ENCODE measurements at places on chromosomes 7 and 10.

- DNase-seq, result no peak
These were observed 3.0 kb upstream of the DMBT1 start for GRCh38 chr10:122557516-122557915.

GRCh38 chr10:13404791-13405190, 56.7 kb upstream of the SEPHS1 start:
- no peak for DNase-seq

- DNase-seq, result no peak
These were observed 50.4 kb upstream of the NFE2L3 start for GRCh38 chr7:26101361-26102151.

GRCh38 chr7:46490406-46490805, 569.3 kb upstream of the IGFBP3 start:
- DNase-seq, result no peak

- no peak for DNase-seq
These were observed 164.2 kb downstream of the NXPH1 start for GRCh38 chr7:8597565-8597964.

GRCh38 chr7:42878303-42878702, 33.6 kb downstream of the C7orf25 start:
- DNase-seq, result no peak

DNA sequence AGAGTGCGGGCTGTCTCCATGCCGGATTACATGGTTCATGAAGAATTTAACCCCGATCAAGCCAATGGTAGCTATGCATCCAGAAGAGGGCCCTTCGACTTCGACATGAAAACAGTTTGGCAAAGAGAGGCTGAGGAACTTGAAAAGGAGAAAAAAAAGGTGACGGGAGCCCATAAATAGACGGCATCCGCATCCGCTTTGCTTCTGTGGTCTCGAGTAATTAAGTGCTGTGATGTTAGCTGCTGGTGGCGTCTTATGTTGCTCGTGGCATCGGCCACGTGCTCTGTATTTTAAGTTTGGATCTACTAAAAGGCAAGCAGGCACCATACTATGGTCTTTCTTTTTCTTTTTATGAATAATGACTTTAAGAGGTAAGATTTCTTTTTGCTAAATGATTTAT, 11.1 kb downstream of the C7orf57 start:
- no peak for DNase-seq

DNA sequence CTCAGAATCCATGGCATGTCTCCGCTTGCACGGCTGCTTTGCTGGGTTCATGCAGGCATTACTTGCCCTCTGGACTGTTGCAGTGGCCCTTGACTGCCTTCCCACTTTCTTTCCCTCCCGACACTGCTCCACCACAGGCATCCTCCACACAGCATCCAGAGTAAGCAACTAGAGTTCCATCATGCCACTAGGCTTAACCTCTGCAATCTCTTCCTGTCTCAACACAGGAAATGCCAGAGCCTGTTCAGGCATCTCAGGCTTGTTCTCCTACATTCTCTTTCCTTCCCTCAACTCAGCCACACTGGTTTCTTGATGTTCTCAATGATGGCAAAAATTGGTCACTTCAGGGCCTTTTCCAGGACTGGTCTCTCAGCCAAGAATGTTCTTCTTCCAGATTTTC, 284.5 kb upstream of the KLF6 start:
- no peak for DNase-seq

DNA sequence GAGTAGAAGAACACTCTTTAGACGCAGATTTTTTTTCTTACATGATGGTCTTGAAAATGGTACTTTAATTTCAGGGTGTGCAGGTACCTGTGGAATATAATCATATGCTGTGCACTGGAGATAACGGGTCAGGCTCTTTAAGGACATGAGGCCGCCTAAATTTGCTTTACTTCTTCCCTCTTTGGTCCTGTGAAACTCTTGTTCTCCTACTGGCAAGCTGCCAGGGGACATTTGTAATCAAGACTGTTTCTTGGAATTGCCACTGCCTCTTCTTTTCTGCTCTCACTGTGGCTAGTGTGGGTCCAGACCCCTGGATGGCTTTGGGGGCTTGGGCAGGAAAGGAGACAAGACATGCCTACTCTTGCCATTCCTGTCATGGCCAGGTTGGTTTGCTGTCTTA, 146.0 kb downstream of the SND1 start:
- no peak for DNase-seq

- DNase-seq, result no peak
These were observed 34.3 kb downstream of the TET1 start for GRCh38 chr10:68594405-68594804.

DNA sequence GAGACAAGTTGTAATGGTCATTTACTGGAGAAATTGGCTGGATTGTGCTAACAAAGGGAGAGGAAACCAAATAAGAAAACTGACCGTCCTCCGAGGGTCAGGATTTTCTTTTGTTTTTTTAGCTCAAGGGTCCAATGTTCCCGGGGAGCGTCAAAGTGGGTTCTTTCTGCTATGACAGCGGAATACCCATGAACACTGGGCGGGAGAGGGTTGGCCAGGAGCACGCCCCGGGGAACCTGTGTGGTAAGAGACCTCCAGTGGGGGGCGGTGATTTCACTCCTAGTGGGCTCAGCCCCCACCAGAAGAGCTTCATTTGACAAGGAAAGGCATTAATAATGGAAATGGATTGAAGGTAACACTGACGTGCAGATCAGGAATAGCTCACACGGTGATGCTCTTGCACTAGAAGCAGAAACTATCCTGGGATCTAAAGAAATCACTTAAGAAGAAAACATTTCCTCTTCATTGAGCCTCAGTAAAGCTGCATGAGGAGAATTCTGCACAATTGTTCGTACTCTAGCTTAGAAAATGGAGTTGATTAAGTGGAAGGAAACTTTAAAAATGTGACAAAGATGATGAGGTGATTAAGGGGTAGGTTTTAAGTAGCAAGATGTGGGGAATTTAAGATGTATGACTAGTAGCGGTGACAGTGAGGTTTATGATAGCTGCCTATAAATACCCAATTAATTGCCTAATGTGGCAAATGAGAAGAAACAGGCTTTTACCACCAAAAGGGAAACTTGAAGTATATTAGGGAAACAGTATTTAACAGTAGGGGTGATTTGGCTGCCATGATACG, 627.2 kb downstream of the SUGCT start:
- DNase-seq, result no peak

DNA sequence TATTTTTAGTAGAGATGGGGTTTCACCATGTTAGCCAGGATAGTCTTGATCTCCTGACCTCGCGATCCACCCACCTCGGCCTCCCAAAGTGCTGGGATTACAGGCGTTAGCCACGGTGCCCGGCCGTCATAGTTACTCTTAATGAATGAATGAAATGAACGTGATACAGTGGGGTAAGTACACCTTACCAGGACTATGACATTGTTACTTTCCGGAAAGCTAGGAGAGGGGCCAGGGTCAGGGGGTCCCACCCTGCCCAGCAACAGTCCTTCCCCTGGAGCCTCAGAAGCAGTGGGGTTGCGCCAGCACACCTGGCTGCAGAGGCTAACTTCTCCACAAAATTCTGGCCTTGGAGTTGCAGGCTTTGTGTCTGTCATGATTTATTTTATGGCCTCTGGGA, 21.4 kb downstream of the VSTM4 start:
- DNase-seq, result no peak

GRCh38 chr10:70125918-70126552, 6.6 kb downstream of the AIFM2 start:
- no peak for DNase-seq

DNA sequence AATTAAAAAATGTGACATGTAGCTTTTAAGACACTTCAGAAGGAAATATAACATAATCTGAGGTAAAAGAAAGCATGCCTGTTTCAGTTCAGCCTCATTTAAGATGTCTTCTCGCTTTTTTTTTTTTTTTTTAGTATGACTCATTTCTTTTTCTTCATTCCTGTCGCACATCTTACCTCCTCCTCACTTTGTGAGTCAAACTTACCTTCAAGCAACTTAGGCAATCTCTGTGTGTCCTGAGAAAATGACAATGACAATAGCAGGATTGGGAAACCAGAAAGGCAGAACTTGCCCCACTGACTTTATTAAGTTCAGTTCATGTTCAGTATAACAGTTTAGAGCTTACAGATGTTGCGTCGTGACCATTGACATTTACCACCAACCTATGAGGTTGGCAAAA, 7.7 kb downstream of the PTN start:
- no peak for DNase-seq

Data from activated effector memory CD4-positive, alpha-beta T cell treated with anti-CD3 and anti-CD28 coated beads, Interleukin-2, amount 50 U/mL, for 16 hours (primary cell).